Glomerular endothelial cell (primary cell): ENCODE measurements at places on chromosomes 3 and 15. TPM values are rescaled to one million over a fixed set of nuclear protein-coding genes. Genes with fewer than 3 reads are reported as not detected.

DNA sequence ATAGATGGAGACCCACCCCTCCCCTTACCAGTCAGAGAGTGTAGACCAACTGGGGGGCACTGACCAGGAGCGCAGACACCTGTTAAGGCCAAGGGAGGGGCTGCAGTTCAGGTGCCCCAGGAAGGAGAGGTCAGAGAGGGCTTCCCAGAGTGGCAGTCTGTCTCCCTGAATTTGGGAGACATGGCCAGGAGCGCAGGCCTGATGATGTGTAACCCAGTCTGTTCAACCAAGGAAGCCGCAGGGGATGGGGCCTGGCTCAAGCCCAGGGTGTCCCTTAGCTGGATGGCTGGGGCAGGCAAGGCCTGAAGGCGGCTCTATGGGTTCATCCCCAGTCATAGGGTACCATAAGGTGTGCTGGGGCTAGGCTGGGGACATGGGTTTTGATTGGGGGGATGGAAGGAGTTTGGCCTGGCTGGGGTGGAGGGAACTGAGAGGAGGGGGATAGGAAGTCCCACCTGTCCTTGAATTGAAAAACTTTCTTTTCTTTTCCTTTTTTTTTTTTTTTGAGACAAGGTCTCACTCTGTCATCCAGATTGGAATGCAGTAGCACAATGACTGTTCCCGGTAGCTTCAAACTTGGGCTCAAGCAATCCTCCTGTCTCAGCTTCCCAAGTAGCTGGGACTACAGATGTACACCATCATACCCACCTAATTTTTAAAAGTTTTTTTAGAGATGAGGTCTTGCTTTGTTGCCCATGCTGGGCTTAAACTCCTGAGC is 75.7 kb downstream of the SMAD6 start:
- DNase-seq, result no peak

Gene A4GNT
- not detected in 2 replicates for total RNA-seq

DNA sequence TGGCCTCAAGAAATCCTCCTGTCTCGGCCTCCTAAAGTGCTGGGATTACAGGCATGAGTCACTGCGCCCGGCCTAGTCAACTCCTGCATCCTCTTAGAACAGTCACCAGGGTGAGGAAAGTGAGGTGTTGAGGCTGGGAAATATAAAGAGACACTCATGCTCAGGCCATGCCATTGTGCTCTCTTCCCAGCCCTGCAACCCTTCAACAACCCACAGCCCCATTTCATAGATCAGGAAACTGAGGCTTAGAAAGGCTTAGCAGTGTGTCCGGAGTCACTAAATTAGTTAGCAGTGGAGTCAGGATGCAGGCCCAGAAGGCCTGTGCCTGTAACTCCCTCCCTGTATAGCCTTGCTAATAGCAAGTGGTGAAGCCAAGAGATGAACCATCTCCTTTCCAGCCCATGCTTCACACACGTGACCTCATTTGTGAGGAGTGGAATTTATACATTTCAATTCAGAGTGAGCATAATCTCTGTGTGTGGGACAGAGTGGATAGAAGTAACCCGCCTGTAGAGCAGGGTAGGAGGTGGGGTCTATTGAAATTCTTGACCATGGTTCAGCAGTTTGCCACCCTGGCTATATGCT is 51.7 kb upstream of the USP3 start:
- no peak for DNase-seq

Gene KBTBD8
- total RNA-seq, result 1.0 and 1.1 TPM in 2 replicates

Gene ANKUB1
- not detected in 2 replicates for total RNA-seq

- DNase-seq, result no peak
Measured at GRCh38 chr3:120894316-120895057, 13.5 kb upstream of the STXBP5L start.

DNA sequence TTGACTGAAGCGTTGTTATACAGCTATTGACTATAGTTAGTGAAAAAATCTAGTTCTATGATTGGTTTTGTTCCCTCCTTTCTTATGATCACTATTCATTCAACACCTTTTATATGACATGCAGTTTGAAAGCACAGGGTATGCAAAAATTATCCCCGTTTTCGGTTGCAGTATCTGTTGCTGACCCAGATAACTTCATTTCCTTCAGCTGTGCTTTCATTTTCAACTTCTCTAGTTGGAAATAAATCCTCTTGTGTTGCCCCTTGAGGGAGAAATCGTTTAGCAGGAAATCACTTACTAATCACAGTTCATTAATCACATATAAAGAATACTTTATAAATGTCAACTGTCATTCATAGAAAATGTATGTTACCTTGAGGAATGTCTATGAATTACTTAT is 55.1 kb downstream of the MBNL1 start:
- DNase-seq, result no peak

DNA sequence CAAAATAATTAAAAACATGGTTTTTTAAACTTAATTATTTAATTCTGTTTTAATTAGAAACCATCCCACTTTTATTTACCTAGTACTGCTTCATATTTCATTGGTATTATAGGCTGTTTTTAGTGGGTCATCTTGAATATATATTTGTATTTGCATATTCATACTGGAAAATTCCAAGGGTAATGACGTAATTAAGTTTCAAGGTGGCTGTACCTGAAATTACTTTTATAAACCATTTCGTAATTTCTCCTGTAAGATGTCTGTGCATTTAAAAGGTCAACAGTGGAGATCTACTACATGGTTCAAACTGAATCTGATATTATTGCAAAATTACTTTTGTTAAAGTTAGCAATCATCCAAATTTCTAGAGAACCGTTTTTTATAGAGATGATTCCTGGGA is 133.8 kb upstream of the NAALADL2 start:
- DNase-seq, result no peak

DNA sequence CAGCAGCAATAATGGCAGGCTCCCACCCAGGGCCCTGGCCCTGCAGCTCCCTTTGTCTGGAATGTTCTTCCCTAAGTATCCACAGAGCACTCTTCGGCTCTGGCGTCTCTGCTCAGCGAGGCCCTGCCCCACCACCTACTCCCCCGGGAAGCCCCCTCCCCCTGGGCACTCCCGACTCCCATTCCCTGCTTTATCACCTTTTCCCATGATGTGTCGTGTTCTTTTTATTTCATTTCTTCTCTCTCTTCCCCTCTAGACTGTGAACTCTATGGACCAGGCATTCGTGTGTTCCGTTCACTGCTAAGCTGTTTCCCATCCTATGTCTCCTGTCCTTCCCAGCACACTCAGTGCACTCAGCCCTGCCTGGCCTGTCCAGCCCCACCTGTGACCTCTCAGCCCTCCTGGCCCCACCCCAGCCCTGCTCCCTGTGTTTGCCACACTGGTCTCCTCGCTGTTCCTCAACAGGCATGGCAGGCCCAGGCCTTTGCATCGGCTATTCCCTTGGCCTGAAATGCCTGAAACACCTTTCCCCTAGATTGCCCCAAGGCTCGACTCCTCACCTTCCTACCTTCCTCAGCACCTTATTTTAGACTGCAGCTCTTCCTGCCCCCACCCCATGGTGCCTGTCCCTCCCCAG is 107.4 kb downstream of the TPRA1 start:
- DNase-seq, result no peak

GRCh38 chr3:128342701-128343180 is 123.9 kb downstream of the DNAJB8 start:
- no peak for DNase-seq

Gene ZNF660
- total RNA-seq, result 0.63 and 0.88 TPM in 2 replicates

DNA sequence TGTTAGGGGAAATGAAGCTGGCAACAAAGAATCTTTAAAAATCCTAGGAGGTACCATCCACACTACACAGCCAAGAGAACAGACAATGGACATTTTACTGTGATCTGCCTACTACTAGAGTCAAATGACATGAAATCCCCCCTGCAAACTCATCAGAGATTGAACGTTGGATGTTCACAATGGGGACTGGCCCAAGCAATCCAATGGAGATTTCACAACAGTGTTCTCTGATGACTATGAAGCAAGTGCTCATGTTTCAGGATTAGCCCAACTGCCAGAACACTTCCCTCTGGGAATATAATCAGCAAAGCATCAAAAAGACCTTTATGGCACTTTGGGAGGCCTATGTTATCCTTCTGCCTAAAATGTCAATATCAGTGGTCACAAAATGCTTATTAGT is 97.8 kb downstream of the IGSF11 start:
- DNase-seq, result no peak

GRCh38 chr15:64948916-64949315 is 37.2 kb downstream of the ANKDD1A start:
- DNase-seq, result no peak

DNA sequence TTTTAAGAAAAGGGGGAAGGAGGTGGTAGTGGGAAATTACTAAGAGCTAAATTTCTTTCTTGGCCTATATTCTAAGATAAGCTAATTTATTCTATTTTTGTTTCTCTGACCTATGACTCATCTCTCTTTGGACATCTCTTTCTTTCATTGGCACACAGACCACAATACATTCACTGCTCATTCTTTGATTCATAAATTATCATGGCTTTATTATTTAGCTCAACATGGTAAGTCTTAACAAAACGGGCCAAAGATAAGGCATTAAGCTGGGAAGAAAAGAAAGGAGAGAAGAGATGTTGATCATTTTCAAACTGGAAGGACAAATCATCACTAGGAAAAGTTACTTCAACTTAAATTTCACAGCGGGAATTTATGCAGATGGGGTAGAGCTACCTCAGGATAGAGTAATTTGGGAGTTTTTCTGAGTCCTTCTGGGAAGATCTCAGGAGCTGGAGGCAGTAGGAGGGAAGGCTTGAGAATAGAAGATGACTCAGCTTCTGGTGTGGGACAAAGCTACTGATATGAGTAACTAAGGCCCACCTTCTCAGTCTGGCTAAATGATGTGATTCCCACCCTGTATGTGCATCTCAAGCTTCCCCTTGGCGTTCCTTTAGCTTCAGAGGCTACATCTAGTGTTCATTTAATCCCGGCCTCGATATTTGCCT is 7.5 kb upstream of the ALCAM start:
- DNase-seq, result no peak

Gene STRIT1
- total RNA-seq, result not detected in 2 replicates

GRCh38 chr3:115986555-115987207 is 363.4 kb downstream of the GAP43 start:
- no peak for DNase-seq

- DNase-seq, result no peak
Measured at GRCh38 chr3:28050885-28051284, 190.5 kb upstream of the CMC1 start.

DNA sequence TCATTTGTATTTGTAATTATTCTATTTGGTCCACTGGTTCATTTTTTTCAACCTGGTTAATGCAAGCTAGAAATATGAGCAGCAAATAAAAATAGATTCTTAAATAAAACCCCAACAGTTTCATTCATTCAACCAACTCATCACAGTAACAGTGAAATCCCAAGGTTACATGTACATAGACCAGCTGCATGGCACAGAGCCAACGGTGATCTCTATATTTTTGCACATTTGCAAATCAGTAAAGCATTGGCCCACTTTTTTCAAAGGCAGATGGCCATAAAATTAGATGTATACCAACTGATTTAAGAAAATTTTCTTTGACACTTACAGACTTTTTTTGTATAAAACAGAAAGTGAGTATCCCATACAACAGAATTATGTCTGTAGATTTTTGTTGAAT is 49.3 kb downstream of the STRIT1 start:
- no peak for DNase-seq

DNA sequence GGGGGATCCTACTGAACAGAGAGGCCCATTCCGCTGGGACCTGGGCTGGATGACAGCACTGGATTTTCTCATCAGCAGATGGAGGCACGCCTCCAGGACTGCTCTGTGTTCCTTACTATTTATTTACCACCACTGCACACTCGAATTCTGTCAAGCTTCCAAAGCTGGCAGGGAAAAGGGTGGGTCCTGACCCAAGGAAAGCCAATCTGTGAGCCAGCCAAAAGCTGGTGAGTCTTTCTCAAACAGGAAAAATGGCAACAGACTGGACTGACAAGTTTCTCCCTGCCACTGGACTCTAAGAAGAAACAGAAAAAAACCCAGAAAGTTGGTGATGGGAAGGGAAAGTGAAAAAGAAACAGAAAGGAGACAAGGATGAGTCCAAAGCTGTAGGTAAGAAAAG is 37.8 kb downstream of the CD47 start:
- no peak for DNase-seq

DNA sequence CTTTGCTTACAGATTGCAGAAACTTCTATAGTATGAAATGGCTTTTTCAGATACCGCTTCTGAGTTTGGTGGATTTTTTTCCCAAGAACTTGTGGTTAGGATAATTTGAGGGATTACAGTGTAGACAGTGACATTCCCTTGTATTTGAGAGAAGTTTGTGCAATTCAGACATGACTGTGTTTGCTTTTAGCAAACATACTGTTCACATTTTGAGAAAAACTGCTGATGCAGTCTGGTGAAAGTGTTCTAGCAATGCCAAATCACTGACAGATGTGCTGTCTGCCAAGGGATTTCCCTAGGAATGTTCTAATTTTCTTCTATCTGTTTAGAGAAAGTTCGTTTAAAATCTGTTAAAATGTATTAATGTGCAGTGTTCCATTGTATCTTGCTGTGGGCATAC is 652.6 kb downstream of the FHIT start:
- no peak for DNase-seq

- no peak for DNase-seq
Measured at GRCh38 chr3:115436767-115437301, 186.5 kb upstream of the GAP43 start.

GRCh38 chr3:164620423-164620822 is 457.9 kb downstream of the SI start:
- no peak for DNase-seq

- no peak for DNase-seq
Measured at GRCh38 chr3:65659396-65659795, 379.3 kb downstream of the MAGI1 start.

Gene STAB1
- total RNA-seq, result 277 and 404 TPM in 2 replicates

DNA sequence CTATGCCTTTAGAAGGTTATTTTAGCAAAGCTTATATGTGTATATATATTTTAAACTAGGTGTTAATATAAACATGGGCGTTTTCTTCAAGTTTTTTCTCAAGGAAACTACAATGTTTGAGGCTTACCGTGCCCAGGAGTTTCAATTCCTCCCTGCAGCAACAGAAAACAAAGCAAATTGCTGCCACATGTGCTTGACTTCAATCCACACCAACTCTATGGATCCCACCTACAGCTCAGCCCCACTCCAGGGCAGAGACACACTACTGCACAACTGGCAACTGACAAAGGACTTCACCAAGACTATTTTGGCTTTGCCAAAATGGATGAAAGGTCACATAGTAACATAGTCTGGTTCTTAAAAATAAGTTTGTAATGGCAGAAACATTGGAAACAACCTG is 346.6 kb downstream of the ERC2 start:
- no peak for DNase-seq

Gene FETUB
- total RNA-seq, result not detected in 2 replicates

GRCh38 chr3:64152676-64153466 is 72.4 kb downstream of the PRICKLE2 start:
- DNase-seq, result no peak

GRCh38 chr15:52486003-52486996 is 42.4 kb downstream of the MYO5A start:
- DNase-seq, result no peak

Gene NEK10
- total RNA-seq, result 3.4 and 8.5 TPM in 2 replicates

GRCh38 chr3:183287301-183287971 is 34.4 kb downstream of the B3GNT5 start:
- no peak for DNase-seq

DNA sequence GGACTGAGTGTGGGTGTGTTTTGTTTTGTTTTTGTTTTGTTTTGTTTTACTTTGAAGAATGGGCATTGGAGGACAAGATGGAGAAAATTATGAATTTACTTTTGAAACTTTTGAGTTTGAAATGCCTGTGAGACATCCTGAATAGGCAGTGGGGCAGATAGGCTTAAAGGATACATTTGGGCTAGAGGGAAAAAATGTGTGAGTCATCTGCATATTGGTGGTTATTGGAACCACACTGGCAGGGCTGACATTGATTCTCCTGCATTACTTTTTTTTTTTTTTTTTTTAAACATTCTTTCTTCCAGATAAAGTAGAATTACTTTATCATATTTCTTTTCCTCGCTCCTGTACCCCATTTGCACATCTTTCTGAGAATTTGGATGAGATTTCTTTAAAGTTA is 56.1 kb downstream of the CALML4 start:
- DNase-seq, result no peak
